ENCODE measurements at places on chromosomes 12 and 14. TPM values are rescaled to one million over a fixed set of nuclear protein-coding genes. Genes with fewer than 3 reads are reported as not detected.

MSRB3 gene
- 28.0 TPM for polyA plus RNA-seq

IPO8 gene
- 53.6 TPM for polyA plus RNA-seq

SLC16A7 gene
- 2.7 TPM for polyA plus RNA-seq

TSHR gene
- polyA plus RNA-seq, result 0.75 TPM

NTF3 gene
- polyA plus RNA-seq, result 2.7 TPM

NRL gene
- 1.8 TPM for polyA plus RNA-seq

TAS2R42 gene
- not detected for polyA plus RNA-seq

KRT73 gene
- polyA plus RNA-seq, result 0.34 TPM

SERPINA1 gene
- polyA plus RNA-seq, result 11.4 TPM

DNA sequence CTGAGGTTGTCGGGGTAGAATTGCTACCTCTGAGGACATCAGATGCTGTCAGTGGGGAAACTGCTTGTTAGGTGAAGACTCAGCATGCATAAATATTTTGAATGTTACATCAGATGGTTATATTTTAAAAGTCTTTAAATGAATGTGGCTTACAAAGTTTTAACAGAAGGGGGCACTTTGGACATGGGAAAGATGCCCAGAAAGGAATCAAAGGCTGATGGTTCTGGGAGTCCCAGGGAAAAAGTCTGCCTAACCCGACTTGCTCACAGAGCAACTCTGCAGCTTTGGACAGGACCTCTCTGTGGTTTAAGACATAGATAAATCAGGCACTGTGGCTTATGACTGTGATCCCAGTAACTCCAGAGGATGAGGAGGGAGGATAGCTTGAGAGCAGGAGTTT, 474.9 kb downstream of the ATP23 start:
- no peak for DNase-seq

- no peak for DNase-seq
Observed at GRCh38 chr12:43638806-43639205, 86.8 kb upstream of the ADAMTS20 start.

DNA sequence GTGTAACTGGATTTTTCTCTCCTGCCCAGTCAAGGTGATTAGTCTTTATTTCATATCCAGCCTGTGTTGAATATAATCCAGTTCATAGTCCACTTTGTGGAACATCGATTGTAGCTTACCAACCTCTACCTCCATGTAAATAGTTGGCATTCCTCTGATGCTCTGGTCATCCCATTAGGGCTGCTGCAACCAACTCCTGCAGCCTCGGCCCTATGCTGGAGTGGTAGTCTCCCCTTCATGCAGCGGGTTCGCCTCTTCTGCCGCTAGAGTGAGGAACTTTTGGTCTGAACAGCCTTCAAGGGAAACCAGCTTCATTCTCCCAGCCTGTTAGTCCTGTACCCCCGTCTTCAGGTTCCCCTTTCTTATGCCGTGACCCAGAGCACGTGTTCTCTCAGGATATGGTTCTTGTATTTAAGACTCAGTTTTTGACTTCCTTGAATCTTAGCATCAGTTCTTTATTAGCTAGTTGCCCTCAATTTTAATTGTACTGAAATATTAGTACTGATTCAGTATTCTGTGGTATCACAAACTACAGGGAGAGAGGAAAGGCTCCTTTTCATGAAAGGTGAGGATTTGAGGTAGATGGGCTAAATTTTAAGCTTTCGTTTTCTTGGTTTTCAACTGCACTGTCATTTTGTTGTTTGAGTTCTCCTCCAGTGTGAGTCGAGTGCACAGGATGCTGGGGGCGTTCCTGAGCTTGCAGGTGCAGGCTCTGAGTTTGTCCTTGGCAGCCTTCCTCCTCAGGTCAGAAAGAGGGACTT, 33.2 kb downstream of the ZNF664 start:
- DNase-seq, result no peak

DNA sequence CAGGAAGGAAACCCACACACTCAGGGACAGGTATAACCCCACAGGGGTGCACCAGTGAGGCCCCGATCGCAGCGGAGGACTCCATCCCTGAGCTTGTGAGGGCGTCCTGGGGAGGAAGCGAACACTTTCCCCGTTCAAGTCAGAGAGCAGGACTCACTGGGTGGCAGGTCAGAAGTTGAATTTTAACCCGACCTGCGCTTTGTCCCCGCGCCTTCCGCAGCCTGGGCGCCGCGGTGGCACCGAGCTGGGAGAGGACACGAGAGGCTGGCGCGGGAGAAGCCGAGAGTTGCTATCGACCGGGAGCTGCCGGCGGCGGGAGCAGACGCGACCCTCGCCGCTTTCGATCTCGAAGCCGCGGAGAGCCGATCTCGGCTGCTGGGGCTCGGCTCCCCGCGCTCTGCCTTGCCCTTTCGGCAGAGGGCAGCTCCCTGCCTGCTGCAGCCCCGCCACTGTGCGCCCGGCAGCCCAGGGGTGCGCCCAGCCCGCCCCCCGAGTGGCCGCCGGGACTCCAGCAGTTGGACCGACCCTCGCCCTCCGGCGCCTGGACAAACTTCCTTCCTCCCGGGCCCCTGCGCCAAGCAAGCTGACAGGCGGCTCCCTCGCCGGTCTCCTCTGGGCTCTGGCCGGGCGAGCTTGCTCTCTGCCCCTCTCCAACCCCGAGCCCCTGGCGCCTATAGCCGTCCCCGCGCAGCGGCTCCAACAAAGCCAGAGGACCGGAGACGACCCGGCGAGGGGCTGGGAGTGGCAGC, 918 bp downstream of the LIN7A start:
- DNase-seq, result peak; percentile 53

DNA sequence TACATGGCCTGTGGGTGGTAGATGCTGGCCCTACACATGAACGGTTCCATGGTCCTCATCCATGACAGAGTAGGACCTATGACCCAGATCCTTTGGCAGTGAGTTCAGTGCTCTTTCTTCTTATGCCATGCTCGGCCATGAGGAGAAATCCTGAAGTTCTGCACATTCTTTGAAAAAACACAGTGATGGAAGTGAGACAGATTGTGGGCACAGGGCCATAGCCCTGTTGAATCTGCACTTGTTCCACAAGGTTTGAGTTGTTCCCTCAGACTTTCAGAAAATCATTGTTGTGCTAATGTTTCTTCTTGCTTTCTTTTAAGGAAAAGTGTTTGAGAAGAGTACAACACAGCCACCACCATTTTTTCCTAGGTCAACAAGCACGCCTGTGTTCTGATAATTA, 180.0 kb downstream of the C12orf75 start:
- no peak for DNase-seq

DNA sequence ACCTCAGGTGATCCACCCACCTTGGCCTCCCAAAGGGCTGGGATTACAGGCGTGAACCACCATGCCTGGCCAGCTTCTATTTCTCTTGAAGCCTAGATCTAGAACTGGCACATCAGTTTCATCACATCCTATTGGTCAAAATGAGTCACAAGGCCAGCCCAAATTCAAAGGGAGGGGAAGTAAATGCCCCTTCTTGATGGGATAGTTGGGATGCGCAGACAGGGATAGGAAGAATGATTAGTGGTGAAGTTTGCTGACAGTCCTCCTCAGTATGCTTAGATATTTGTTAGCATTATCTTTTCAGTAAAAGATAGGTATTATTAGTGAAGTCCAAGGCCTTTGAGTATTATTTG, 33.4 kb downstream of the CRADD start:
- no peak for DNase-seq

- DNase-seq, result no peak
Observed at GRCh38 chr12:15289192-15289591, 33.1 kb upstream of the PTPRO start.

GRCh38 chr12:109241936-109242335, 67.1 kb downstream of the FOXN4 start:
- no peak for DNase-seq

- no peak for DNase-seq
Observed at GRCh38 chr14:22479776-22480464, 109.1 kb downstream of the DAD1 start.

- no peak for DNase-seq
Observed at GRCh38 chr14:55458800-55459515, 18.5 kb upstream of the TBPL2 start.

GRCh38 chr14:106845286-106846087, 1319.1 kb downstream of the TMEM121 start:
- no peak for DNase-seq

DNA sequence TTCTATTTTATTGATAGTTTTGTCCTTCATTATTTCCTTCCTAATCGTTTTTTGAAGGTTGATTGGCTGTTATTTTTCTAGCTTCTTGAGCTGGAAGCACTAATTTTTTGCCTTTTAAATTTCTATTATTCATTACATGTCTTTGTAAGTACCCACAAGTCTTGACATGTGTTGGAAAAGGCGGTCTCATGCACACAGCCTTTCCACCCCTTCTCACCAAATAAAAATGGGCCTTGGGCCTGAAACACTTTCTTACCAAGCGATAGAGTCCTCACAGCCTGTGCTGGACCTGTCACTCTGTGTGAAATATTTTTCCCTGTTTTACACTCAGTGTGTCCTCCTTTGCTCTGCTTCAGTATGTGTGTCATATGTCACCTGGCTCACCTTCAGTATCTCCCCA, 9.9 kb downstream of the ETNK1 start:
- no peak for DNase-seq

- DNase-seq, result no peak
Observed at GRCh38 chr12:100399095-100399494, 42.2 kb downstream of the SLC17A8 start.

DNA sequence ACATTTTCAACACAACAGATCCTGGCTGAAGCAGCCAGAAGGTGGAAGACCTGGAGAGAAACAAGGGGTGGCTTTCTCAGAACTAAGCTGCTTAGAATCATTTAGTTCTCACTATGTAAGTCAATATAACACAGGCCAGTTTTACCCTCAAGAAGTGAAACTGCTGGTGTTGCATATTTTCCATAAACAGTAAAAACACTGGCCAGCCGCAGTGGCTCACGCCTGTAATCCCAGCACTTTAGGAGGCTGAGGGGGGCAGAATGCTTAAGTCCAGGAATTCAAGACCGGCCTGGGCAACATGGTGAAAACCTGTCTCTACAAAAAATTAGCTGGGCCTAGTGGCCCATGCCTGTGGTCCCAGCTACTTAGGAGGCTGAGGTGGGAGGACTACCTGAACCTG, 11.6 kb downstream of the STX2 start:
- DNase-seq, result peak; percentile 55

DNA sequence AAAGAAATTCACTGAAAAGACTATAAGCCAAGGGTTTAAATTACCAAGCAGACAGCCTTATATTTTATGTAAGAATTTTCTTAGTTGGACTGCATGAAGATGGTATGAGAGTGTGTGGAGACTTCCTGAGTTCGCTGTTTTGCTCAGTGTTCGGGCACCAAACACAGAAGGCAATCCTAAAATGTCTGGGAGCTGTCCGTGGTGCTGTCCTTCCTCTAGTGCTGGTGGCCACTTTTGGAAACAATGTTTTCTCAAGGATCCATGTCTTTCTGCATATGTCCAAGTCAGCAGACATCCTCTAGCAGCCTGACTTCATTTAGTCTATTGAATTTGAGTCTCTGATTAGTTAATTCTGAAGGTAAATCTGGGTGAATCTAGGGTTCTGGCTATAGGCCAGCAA, 135.8 kb downstream of the SLC8A3 start:
- DNase-seq, result no peak

DNA sequence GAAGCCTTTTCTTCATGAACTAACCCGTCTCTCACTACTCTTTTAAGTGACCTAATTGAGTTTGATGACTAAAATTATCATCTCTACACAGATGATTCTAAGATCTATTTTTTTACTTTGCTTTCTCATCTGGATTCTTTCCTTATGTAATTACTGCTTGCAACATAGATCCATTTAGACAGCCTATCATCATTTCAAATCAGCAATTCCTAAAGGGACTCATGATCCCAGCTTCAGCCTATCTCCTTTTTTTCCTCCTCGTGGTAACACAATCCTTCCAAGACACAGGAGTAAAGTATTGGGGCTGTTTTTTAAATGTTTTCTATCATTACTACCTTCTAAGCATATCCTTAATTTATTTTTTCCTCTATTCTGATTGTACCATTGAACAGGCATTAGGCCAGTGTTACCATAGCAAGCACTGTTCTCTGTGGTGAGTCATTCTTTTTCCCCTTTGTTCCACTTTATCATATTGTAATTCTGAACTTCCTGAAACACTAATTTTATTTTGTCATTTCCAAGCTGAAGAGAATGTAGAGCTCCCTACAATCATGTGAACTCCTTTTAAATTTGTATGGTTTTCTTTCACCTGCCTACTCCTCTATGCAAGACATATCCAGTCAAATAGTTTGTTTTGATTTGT, 190.4 kb upstream of the FAR2 start:
- no peak for DNase-seq

- DNase-seq, result no peak
Observed at GRCh38 chr12:104827587-104827986, 130.5 kb downstream of the SLC41A2 start.

DNA sequence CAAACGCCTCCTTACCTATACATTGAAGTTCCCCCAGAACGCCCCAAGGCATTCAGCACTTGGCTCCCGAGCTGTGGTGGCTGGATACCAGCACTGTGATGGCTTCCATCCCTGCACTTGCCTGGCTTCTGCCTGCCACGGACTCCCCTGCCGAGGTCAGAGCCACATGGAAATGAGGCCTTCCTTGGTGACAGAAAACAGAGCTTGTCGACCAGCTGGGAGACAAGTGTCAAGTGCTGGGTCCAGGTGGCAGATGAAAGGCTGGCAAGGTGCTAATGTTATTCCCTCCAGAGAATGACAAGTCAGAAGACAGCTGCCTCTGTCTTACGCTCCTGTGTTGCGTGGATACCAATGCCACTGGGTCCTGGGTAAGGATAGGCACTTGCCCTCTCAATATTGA, 26.2 kb upstream of the GNG2 start:
- DNase-seq, result no peak

DNA sequence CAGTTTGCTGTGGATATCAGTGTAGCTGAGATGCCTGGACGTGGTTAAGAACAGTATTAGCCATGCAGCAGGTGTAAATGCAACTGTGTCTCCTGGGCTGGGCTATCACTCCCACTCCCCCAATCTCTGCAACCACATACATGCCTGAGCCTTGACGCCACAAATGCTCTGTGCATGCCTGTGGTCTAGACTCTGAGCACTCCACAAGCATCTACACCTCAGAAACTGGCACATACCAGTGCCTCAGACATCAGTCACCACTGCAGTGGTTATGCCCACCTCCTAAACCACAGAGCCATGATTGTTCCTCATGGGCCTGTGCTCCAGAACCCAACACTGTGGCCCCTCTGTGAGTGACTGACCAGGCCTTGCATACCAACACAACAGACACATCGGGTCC, 226.8 kb upstream of the ALG10 start:
- no peak for DNase-seq

DNA sequence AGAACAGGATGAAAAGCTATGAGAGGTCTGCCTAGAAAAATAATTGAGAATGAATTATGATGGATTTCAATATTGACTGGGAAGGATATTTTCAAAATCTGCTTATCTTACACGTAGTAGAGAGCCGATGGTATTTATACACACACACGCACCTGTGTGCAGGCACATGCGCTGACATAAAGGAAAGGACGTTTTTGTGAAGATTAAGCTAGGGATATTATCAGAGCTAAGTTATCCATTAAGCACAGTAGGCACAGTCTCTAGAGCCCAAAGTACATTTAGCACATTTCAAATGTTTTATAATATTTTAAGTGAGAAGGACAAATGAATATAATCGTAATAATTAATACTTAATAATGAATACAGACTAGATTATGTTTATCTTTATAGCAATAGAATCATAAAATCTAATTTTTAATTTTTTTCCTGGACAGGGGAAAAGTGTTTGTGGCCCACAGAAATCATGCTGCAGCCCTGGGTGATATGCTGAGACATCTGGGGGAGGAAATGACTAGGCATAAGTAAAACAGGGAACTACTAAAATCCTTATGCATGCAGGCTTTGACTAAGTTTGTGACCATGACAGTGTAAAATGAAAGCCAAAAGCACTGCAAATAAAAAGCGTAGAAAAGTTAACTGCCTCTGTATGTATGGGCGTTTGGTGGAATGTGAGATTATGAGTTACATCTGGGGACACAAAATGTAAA, 146.1 kb downstream of the KITLG start:
- no peak for DNase-seq
